Stimulated activated CD8-positive, alpha-beta memory T cell treated with anti-CD3 and anti-CD28 coated beads, Interleukin-7, amount 100 ng/mL, for 4 hours (primary cell): ENCODE measurements at places on chromosomes 6 and 20.

DNA sequence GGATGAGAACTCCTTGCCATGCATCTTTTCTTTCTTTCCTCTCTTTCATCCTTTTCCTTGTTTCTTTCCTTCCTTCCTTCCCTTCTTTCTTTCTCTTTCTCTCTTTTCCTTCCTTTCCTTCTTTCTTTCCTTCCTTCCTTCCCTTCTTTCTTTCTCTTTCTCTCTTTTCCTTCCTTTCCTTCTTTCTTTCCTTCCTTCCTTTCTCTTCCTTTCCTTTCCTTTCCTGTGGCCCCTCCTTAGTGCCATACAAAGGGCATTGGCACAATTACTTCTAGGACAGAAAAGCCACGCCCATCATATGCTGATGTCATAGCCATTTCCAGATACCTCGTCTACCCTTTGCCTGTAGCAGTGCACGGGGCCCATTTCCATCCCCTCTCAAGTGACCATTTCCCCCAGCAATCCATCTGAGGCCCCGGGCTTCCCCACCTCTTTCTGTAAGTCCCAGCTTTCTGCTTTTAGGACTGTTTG lies 2.2 kb upstream of the CENPB start:
- DNase-seq: no peak

GRCh38 chr6:164455835-164456234 lies 853.6 kb downstream of the C6orf118 start:
- no peak for DNase-seq

- no peak for DNase-seq
Measured at GRCh38 chr6:98847779-98848538, 13.6 kb downstream of the POU3F2 start.

GRCh38 chr6:43774776-43775534 lies 4.9 kb downstream of the VEGFA start:
- DNase-seq: peak; percentile 55

DNA sequence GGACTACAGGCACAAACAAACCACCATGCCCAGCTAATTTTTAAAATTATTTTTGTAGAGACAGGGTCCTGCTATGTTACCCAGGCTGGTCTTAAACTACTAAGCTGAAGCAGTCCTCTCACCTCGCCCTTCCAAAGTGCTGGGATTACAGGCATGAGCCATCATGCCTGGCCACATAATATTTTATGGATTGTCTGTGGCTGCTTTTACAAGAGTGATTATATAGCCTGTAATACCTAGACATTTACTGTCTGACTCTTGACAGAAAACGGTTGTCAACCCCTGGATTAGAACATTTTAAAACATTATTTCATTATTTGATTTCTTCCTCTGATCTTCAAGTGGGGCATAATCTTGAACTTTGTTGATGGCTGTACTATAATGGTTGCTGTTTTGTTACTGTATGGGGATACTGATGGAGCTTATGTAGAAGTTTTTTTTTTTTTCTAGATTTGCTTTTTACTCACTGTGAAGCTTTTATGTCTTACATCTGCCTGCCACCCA lies 14.3 kb downstream of the PARD6B start:
- no peak for DNase-seq

GRCh38 chr6:49540614-49541013 lies 9.9 kb upstream of the C6orf141 start:
- DNase-seq: no peak

DNA sequence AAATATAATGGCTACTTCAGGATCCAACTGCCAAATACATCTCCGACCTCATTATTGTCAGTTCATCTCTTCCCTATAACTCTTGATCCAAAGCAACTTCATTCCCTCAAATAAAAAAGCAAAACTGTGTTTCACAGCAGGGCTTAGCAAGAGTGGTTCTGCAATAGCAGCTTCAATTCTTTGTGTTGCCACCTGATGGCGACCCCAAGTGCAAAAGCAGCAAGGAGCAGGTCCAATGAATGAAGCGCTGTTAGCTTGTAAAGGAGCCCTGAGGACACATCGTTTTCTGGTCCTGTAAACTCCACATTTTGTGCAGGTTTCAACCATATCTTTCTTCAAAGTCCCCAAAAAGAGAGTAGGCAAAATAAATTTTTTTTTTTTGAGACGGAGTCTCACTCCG lies 19.6 kb downstream of the RTN4IP1 start:
- no peak for DNase-seq

GRCh38 chr20:39112178-39112743 lies 150.1 kb downstream of the DHX35 start:
- DNase-seq: no peak
